Hypothalamus (tissue), 51 donors: ENCODE measurements at places on chromosomes 4 and X.

- DNase-seq, result no peak
Observed at GRCh38 chrX:34218063-34218462, 85.9 kb upstream of the FAM47A start.

DNA sequence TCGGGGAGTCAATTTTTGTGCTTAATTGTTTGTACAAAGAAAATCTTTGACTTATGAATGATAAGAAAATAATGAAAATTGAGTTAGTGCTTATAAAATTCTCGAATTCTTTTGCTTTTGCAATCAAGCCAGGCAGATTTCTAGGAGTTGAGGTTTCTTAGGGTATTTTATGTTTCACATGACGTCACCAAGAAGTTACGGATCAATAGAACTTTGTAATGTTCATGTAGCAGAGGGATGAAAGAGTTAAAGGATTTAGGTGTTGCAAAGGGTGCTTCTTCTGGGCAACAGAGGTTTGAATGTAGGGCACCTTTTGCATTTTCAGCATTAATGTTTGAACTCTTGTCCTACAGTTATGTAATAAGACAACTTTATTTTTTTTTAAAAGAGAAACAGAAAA, 19.4 kb downstream of the GBA3 start:
- no peak for DNase-seq

- no peak for DNase-seq
Observed at GRCh38 chr4:166458756-166459155, 585.7 kb downstream of the TLL1 start.

GRCh38 chr4:92952426-92952825, 648.7 kb downstream of the GRID2 start:
- DNase-seq, result no peak

GRCh38 chr4:134888156-134888555, 686.6 kb upstream of the PABPC4L start:
- no peak for DNase-seq

GRCh38 chrX:132651421-132652086, 162.7 kb upstream of the MBNL3 start:
- DNase-seq, result no peak

DNA sequence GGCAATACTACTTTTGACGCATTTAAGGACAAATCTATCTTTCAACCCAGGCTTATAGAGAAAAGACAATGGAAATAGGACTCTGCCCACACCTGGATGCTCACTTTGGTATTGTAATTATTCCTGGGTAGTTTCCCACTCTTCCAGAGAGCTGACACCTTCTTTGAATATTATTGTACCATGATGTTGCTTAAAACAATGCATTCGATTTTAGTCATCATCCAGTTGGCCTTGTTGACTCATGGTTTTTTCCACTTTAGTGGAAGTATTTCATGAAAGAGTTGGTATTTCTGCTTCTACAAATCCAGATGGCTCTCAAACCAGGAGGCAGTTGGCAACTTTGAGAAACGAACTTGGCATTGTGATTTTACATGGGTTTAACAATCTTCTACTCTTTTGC, 124.2 kb downstream of the ENOX2 start:
- DNase-seq, result no peak

GRCh38 chr4:66430856-66431255, 760.6 kb upstream of the EPHA5 start:
- DNase-seq, result no peak

- DNase-seq, result no peak
Observed at GRCh38 chrX:100994352-100995281, 25.1 kb downstream of the ARL13A start.
